ENCODE measurements at places on chromosomes 11 and 22.

DNA sequence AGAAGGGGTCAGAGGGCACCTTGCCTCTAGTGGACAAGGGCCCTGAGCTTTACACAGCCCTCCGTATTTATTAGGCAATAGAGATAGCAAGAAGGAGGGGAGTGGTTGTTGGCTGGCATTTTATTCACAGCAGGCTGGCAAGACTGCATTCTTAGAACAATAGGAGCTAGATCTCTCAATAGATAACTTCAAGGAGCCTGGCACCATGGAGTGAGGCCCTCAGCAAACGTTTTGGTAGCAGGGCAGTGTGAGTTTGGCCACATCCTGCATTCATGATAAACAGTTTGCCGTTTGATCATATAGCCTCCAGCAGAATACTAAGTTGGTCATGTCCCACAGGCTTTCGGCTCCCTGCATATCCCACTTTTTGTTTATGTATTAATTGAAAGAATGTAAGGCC lies 31.6 kb downstream of the OR10A6 start:
- no peak for DNase-seq

DNA sequence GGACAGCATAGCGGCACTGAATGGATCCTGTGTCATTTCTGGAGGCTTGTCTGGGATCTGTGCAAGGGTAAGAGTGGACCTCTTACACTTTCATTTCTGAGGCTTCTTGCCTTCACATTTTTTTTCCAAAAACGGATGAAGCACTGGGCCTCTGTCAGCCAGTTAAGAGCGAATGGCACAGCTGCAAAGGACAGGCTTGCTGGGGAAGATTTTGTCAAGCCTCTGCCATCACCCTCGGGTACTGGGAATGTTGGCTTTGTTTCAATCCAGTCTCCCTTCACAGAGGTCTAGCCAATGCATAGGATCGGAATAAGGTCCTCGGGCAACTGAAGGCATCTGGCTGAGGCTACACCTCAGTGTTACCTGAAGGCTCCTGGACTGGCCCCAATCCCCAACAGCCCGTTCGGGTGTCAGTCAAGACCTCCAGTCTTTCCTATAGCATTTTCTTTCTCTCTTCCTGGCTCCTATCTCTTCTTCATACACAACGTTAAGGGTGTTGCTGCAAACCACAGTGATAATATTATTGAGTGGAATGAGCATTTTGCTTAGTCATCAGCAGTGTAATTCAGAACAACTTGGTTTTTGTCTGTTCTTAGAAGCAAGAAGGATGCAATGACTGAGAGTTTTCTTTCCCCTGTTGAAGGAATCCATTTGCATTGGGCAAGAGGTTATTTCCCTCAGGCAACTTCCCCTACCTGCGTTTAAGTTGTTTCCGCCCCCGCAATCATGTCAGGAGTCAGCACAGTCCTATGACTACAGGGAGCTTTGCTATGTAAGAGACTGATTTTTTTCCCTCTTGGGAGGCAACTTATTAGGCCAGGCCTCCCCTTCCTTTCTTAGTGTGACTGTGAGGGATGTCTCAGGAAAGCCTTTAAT lies 22.8 kb downstream of the NPAT start:
- DNase-seq, result no peak

DNA sequence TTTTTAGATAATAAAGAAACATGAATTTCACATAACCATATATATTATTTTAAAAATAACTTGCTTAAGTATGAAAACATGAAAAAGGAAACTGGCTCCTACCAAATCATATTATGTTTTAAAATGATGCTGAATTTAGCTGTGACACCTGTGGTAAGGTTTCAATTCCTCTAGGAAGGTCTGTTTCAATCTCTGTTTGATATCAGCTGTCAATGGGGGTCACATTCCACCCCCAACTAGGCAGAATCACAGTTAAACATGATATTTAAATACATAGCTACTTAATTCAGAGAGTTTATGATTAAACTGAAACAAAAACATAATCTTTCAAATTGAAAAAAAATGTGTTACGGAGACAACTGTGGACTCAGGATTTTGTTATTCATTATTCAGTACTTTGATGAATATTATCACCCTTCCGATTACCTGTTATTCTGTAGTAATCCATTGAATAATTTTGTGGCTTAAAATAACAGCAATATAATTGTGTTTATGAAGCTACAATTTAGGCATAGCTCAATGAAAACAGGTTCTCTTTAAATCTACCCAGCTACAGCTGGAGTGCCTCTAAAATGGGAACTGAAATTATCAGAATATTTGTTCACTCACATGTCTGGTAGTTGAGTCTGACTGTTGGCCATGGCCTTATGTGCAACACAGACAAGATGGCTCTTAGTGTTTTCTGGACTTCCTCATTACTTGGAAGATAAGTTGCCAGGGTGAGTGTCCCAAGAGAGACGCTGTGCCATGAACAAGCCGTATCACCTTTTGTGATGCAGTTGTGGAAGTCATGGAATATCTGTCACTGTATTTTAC lies 244.6 kb upstream of the ANO3 start:
- no peak for DNase-seq

DNA sequence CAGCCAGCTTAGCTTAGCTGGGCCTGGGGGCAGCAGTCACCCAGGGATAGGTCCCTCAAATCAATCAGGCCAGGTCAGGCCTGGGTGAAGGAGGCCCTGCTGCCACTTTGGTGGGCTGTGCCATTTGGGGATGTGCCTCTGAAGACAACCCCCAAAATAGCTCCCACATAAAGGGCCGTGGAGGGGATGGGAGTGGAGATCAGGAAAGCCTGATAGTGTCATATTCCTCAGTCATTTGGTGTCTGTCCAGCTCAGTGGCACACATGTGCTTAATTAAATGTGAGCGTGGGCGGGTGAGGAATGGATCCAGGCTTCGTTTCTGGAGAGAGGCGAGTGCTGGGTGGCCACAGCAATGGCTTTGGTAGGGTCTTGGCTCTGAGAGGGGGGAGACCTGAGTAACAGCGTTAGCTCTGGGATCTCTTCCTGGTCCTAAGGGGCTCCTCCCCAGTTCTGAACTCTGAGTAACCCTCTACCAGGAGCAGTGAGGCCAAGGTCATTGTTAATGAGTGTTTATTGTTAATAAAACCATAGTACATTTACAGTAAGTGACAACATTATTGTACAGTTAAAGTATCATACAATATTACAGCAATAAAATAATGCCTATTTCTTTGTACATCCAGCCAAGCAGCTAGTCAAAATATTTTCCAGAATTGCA lies 45.2 kb downstream of the NAT10 start:
- no peak for DNase-seq

DNA sequence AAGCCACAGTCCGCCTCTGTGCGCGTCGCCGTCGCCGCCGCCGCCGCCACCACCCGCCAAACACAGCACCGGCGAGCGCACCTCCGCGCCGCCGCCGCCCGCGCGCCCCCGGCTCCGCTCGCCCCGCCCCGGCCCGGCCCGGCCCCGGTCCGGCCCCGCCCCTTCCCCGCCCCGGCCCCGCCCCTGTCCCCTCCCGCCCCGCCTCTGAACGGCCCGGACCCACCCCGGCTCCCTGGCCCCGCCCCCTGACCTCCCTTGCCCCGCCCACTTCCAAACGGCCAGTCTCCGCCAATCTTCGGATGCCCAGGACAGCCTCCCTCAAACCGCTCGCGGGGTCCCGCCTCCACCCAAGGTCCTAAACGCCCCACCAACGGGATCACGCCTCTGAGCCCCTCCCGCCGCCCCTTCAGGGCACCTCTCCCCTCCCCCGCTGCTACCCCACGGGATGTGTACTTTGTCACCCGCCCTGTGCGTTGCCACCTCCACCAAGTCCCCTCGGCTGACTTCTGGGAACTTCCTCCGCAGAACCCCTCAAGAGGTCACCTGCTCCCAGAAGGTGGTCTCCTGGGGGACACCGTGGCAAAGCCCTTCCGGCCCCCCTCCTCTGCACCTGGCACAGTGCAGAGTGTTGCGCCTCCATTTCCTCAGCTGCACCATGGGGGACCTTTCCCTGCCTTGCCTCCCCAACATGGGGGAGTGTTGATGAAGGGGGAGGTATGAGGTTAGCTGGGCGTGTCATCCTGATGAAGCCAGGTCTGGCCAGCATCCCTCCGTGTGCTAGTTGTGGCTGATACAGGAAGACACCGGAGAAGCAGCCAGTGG lies at the start of gene KIAA0930:
KIAA0930 (minus strand) TSS at position 85 of the 822 bp plus-strand sequence. CDS start 191 bp downstream, outside the sequence.
- DNase-seq, result peak; percentile 72

- DNase-seq, result no peak
These were observed 25.8 kb upstream of the FXYD6 start for GRCh38 chr11:117902001-117902845.

GRCh38 chr11:88886796-88887195 lies 179.0 kb downstream of the GRM5 start:
- DNase-seq, result no peak

DNA sequence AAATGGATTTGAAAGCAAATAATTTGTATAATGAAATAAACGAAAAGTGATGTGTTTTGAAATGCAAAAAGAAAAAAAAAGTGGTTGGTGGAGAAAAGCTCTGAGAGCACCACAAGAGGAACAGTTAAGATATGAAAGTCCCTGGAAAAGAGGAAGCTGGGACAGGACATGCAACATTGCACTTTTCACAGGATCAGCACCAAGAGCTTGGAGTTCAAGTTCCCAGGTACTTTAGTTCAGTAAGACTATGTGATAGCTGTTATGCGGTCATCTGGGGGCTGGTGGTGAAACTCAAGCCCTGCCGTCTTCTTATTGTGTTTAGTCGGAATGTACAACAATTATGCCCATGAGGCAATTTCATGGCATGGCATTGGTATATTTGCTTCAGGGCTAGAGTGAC lies 17.1 kb upstream of the MS4A4A start:
- no peak for DNase-seq

DNA sequence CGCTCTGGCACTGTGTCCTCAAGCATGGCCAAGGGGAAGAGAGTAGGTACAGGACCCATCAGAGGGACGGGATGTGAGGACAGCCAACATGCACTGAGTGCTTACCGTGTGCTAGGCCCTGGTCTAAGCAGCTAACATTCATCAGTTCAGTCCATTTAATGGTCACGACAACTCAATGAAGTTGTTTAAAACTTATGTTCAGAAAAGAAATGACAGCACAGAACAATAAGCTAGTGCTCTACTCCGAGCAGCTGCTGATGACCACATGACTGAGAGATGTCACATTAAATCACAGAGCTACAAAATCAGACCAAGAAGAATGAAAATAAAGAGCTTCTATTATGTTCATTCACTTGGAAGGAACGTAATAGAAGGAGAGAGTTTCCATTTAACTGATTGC lies 26.3 kb downstream of the PRDM10 start:
- no peak for DNase-seq

DNA sequence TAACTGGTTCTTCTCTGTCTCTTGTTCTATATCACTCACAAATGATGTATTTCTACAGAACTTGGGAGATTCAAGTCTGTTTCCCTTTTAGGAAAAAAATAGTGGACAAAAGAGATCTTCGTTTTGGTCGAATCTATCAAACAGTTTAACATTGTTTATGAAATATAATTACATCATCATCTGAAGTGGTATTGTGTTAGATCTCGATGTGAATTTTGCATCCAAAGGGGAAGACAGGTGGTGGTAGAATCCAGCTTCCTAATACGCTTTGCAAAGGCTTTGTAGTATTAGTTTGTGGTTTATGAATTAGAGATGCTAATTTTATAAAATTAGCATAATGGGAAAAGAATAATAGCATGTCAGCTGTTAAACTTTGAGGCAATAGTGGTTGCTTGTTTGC lies 3.4 kb downstream of the SIK2 start:
- DNase-seq, result no peak

DNA sequence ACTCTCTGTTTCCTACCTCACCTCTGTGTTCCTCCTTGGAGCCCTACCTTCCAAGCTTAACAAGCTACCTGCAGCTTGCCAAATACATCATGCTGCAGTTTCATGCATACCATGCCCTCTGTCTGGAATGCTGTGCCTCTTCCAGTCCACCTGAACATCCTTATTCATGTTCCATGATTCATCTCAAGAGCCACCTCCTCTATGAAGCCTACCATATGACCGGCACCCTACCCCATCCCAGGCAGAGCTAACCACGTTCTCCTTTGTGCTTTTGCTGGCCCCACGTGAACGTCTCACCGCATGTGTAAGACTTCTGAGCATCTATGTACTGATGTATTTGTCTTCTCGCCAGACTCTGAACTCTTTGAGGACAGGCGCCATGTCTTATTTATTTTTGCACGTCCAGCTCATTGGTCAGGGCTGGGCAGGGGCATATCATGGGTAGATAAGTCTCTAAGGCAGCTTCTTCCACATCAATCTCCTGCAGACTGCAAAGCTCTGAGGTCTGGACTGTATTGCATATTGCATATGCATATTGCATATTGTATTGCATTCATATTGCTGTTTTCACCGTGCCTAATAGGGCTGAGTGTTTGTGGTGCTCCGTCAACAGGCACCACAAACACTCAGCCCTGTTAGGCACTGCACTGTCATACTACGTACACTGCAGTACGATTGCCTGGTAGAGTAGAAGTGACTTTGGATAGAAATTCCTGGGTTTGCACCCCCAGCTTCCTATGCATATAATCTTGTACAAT lies 31.0 kb downstream of the TST start:
- no peak for DNase-seq
